ENCODE measurements at places on chromosomes 13 and 19. TPM values are rescaled to one million over a fixed set of nuclear protein-coding genes. Genes with fewer than 3 reads are reported as not detected.

Gene ICAM5
- 0.42 TPM for total RNA-seq

Gene CEACAM3
- 0.52 TPM for total RNA-seq

Gene MZT1
- 15.0 TPM for total RNA-seq

Gene EXOC3L2
- total RNA-seq = 0.31 TPM

Gene F10
- not detected for total RNA-seq

Gene ZNF580
- total RNA-seq = 14.4 TPM

Gene PIN1
- 44.7 TPM for total RNA-seq

Gene CFD
- 148 TPM for total RNA-seq

Gene TRMT1
- total RNA-seq = 30.7 TPM

Gene SIGLEC11
- 0.10 TPM for total RNA-seq

Gene CEACAM19
- total RNA-seq = 0.63 TPM

Gene TSKS
- total RNA-seq = 0.31 TPM

Gene MEIS3
- not detected for total RNA-seq

Gene TSC22D1
- total RNA-seq = 61.5 TPM

Gene UBA52
- 1,795 TPM for total RNA-seq

Gene GPR12
- not detected for total RNA-seq

Gene SMIM24
- total RNA-seq = not detected

Gene GRK1
- total RNA-seq = not detected

Gene FCER2
- 25.4 TPM for total RNA-seq

Gene IL27RA
- 18.5 TPM for total RNA-seq

Gene ZNF439
- total RNA-seq = 4.8 TPM

Gene SPTBN4
- total RNA-seq = under 0.01 TPM

Gene DIAPH3
- total RNA-seq = 0.21 TPM

Gene LPAR6
- total RNA-seq = 91.4 TPM

Gene CBARP
- total RNA-seq = not detected

Gene BEST2
- not detected for total RNA-seq

Gene ZNF345
- total RNA-seq = 5.0 TPM

Measured in mononuclear cell (primary cell).